Brain (organoid and tissue), 16 donors: ENCODE measurements at places on chromosomes 16 and 17.

GRCh38 chr17:76671123-76671911 is 27.8 kb upstream of the ST6GALNAC1 start:
- peak; percentile 100 for DNase-seq

GRCh38 chr17:74332017-74332650 is 6.1 kb downstream of the KIF19 start:
- DNase-seq = no peak

DNA sequence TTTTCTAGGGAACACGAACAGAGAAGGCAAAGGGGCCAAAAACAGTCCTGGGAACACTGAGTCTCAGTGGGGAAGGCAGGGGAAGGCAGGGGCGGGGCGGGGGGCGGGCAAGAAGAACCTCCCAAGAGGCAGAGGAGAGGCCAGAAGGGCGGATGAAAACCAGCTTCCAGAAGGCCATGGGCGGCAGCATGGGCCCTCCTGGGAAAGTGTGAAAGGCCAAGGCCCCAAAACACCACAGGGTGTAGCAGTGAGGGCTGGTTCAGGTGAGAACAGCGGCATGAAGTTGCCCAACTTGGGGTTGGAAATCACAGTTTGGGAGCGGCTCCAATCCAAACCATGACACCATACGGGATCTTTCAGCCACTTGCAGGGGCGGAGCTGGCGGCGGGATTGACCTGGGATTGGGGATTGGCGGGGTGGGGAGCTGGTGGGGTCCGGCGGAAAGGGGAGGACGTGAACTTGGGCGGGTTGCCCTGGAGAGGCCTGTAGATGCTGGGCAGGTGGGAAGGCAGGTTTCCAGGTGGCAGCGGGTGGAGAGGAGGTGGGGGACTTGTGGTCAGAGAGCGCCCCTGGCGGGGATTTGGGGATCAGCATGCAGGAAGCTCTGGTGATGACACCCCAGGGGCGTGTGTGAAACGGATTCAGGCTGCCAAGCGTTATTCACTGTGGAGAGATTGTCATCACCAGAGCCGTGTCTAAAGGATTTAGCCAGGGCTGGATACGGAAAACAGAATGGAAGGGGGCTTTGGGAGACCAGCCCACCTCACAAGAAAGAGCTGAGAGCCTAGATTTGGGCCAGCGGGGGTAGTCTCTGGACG is 80.9 kb downstream of the ARHGAP23 start:
- DNase-seq = peak; percentile 95

- no peak for DNase-seq
These were observed 1.4 kb downstream of the MVP start for GRCh38 chr16:29821643-29822115.

DNA sequence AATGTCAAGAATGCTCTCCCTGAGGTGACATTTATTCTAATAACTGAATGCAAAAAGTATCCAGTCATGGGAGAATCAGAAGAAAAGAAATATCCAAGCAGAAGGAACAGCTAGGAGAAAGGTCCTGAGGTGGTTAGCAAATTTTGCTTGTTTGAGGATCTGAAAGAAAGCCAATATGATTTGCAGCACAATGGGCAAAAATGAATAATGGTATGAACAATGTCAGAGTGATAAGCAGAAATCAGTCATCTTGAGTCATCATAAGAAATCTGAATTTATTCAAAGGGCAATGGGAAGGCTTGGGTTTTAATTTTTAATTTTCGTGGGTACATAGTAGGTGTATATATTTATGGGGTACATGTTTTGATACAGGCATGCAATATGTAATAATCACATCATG is 68.5 kb downstream of the BRIP1 start:
- DNase-seq = no peak

DNA sequence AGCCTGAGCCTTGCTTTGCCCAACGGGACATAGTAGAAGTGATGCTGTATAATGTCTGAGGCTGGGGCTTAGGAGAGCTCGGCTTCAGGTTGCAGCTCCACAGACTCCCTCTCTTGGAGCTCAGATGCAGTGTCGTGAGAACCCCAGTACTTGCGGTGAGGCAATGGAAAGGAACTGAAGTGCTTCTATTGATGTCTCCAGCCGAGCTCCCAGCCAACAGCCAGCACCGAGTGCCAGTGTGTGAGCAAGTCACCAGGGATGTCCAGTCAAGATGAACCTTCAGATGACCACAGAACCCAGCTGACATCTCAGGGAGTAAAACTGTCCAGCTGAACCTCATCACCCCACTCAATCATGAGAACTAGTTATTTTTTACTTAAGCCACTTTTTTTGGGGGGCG is 268.1 kb downstream of the IRF8 start:
- no peak for DNase-seq

DNA sequence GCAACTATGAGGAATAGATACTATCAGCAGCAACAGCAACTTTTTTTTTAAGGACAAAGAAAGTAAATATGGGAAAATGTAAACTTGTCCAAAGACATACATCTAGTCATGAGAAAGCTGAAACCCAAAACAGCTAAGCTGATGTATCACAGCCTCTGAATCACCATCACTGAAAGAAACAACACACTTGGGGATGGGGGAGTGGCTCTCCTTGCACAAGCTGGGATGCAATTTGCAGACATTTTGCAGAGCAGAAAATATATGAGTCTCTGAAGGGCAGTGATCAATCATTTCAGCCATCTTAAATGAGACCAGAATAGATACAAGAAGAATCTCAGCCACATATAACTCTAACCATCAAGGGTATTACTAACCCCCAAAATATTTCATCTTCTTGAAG is 79.1 kb downstream of the GRIN2A start:
- no peak for DNase-seq

GRCh38 chr17:61259360-61259759 is 140.3 kb upstream of the TBX2 start:
- DNase-seq = no peak

DNA sequence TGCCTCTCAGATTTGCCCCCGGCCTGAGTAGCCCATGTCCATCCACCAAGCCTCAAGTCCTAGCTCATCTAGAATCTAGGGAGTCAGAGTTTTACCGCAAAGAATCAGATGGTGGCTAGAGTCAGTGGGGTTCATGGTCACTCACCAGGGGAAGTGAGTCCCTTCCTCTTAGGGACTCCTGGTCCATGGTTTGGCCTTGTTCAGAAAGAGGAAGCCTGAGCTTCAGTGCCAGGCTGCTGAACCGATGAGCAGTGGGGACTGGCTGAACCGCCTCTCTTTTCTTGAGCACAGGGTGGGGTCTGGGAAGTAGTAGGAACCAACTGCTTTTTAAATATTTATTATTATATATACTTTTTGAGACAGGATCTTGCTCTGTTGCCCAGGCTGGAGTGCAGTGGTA is 160.3 kb downstream of the NTN1 start:
- DNase-seq = no peak

DNA sequence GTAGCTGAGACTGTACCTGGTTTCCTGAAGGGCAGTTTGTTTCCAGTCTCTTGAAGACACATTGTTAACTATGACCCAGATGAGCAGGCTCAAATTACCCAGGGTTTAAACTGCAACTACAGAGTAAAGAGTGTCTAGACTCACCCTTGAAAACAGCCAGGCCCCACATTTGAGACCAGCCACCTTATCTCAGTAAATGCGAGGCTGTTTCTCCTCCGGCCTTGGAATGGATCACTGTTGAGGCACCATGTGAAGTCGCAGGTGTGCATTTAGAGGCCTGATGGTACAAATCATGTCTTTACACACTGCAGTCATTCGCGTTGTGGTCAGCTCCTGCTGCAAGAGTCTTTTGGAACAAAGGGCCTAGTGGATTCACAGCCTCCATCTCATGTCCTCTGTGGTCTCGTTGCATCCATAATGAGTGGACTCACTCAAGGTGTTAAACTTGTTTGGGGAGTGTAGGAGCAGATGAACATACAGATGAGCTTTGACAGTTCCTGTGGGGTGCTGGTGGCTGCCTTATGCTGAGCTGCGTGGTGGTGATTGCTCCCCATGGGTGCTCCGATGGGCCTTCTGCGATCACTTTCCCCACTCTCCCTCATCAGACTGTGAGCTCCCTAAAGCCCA is 18.5 kb upstream of the N4BP1 start:
- no peak for DNase-seq

GRCh38 chr17:61352408-61352770 is 47.3 kb upstream of the TBX2 start:
- no peak for DNase-seq

DNA sequence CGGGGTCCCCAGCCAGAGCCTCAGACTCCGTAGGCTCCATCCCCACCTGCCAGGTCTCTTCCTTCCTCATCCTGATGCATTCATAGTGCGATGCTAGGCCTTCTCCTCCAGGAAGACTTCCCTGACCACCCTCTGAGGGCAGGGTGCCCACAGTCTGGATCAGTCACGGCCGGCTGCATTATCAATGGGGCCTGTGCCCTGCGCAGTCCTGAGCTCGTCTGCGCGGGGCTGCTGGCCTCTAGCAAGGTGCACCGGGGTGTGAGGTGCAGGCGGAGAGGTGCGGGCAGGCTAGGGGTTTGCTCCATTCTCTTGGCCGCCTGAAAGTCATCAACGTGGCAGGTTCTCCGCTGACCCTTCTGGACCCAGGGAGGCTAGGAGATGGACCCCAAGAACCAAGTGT is 56.9 kb upstream of the ACSF3 start:
- no peak for DNase-seq

- no peak for DNase-seq
These were observed 8.4 kb upstream of the GHDC start for GRCh38 chr17:42202696-42203095.

DNA sequence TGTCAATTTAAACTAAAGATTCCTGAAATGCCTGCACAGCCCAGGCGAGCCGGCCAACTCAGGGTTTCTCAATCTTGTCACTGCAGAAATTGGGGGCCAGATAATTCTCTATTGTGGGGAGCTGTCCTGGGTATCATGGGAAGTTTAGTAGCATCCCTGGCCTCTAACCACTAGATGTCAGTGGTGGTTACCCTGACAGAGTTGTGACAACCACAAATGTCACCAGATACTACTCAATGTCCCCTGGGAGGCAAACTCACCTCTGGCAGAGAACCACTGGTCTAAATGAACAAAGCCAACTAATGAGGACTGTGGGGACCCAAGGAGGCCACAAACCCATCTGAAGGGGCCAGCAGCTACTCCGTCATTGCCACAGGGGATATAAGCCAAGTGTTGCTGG is 90.9 kb downstream of the MYH11 start:
- peak; percentile 7 for DNase-seq

GRCh38 chr17:63001689-63002394 is 35.8 kb downstream of the TANC2 start:
- no peak for DNase-seq

DNA sequence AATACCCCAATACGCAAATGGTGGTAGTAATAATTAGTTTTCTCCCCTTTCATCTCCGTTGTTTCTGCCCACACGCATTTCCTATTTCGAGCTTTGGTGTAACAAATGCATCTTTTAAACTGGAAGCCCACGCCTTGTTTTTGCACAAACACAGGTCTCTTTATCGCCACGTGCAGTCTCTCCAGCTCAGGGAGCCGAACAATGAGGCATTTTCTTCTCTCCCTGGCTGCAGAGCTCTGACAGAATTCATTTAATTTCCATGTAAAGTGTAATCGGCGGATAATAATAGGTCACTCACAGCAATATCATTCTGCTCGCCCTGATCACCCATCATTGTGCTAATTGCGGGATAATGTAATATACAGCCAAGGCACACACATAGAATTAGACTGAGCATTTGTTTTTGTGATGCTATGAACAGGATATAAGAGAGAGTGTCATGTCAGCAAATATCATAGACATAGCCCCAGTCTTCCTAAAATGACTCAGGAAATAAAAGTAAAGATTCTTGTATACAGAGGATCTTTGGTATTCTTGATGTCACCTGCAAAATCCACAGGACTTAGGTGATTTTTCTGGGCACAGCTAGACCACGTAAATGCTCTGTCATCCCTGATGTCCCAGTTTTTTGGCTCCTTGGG is 452.6 kb upstream of the CDH11 start:
- peak; percentile 71 for DNase-seq
